ENCODE measurements at places on chromosomes 13 and 19.

GRCh38 chr19:30319411-30319810 lies 52.8 kb upstream of the ZNF536 start:
- DNase-seq = no peak

DNA sequence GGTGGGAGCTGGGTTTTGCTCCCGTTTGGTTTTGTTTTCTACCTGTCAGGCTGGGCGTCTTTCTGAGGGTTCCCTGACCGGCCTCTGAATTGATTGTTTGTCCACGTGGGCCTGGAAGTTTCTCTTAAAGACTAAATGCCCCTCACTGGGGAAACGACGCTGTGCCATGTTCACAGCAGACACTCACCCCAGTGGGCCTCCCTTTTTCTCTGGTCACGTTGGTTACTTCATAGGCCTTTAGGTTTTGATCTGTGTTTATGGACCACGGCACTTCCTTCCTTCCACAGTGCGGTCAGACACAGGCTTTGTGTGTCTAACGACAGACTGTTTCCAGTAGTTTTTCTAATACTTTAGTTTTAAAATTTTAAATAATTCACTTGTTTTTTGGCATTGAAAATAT lies 20.1 kb upstream of the NDUFS7 start:
- peak; percentile 29 for DNase-seq

GRCh38 chr13:112669881-112670499 lies 19.8 kb upstream of the ATP11A start:
- no peak for DNase-seq

DNA sequence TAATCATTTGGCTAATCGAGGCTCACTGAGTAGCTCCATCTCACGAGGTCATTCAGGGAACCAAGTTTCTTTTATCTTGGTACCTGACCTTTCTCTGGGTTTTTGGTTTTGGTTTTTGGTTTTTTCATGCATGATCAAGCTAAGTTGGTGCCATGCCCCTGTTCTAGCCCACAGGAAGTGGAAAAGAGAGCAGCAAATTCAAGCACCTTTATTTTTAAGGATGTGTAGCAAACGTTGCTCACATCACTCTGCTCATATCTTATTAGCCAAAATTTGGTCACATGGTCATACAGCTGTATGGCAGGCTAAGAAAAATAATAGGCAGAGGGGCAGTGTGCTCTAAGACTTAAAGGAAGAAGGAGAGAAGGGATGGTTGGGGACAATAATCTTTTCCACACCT lies 593.5 kb downstream of the DIAPH3 start:
- DNase-seq = no peak

GRCh38 chr13:27450921-27451471 lies 632 bp upstream of the MTIF3 start:
- peak; percentile 72 for DNase-seq

- DNase-seq = no peak
Observed at GRCh38 chr19:44893332-44894051, 2.4 kb downstream of the TOMM40 start.

GRCh38 chr19:10699650-10700335 lies 1.4 kb upstream of the QTRT1 start:
- peak; percentile 71 for DNase-seq

DNA sequence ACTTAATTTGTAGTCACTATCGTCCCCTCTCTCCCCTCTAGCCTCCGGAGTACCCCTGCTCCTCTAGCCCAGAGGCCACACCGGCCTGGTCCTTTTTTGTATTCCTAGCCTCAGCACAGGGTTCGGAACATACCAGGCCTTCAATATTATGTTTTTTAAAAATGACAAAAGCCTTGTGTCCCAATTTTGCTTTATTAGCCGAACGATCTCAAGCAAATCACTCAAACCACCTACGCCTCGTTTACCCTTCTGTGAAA lies 463 bp upstream of the POMP start:
- no peak for DNase-seq

DNA sequence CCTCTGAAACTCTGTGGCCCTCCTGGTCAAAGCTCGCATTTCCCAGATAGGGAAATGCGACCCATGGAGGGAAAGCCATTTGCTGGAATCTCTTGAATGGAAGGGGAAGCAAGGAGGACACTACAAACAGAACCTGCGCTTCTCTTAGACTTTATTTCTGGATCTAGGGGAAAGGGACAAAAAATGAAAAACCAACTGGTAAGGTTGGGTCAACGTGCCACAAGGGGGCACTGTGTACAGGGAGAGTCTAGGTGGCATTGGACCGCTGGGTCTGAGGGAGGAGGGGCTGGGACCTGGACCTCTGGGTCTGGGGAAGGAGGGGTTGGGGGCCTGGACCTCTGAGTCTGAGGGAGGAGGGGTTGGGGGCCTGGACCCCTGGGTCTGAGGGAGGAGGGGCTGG lies 5.0 kb downstream of the KLK4 start:
- peak; percentile 37 for DNase-seq

DNA sequence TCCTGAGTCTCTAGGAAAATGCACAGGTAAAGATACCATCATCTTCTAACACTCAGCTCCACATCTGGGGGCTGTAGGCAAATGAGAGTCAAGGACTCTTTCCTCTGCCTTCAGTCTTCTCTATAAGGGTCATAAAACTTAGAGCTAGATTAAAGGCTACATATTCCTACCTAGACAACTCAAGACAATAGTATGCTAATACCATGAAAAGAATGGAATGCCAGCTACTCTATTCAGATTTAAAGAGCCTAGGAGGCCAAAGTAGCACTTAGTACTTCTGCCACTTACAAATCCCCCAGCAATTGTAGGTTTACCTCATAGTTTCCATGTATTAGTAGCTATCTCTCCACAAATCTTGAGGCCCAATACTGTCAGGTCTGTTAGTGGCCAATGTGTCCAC lies 453.0 kb downstream of the SLITRK5 start:
- DNase-seq = no peak

DNA sequence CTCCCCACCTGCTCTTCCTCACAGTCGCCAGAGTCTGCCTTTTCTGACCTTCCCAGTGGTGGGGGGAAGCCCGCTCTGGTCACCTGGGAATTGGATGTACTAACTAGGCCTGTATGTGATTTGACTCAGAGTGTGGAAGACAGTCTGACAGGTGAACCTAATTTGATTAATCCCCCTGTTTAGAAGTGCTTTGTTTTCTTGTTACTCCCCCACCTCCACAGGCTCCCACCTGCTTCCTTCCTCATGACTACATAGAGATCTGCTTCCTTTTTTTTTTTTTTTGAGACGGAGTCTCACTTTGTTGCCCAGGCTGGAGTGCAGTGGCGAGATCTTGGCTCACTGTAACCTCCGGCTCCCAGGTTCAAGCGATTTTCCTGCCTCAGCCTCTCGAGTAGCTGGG lies 44.0 kb downstream of the COG3 start:
- DNase-seq = no peak

- DNase-seq = no peak
Observed at GRCh38 chr13:110334256-110334655, 27.2 kb downstream of the COL4A2 start.

GRCh38 chr13:41520016-41520659 lies 62.8 kb downstream of the RGCC start:
- peak; percentile 89 for DNase-seq

DNA sequence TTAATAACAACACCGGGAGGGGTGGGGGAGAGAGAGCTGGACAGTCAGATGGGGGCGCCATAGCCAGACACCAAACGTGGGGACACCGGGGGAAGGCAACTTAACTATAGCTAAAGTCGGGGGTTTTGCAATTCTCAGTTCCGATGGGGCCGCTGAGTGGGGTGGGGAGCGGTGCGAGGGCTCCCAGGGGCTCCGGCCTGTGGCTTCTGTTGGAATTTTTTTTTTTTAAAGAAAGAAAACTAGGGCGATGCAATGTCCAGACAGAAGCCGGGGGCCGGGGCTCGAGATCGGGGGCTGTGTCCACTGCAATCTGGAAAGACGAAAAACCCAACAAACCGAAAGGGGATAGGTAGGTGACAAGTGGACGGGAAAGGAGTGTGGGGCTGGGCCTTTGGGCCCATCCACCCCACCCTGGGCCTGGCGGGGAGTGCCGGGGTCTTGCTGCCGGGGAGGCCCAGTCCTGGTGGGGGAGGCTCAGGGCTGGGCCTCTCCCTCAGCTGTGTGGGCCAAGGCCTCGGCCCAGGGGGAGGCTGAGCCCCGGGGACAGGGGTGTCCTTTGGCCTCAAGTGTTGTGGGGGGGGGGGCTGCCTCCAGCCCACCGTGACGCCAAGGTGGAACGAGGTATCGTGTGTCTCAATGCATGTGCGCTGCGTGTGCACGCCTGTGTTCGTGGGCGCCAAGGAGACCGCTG lies 17.3 kb downstream of the PRKCSH start:
- DNase-seq = no peak

GRCh38 chr13:113122550-113123225 lies at the start of gene F10:
F10 (plus strand) TSS chr13:113122799; CDS start chr13:113122856, 57 bp downstream.
- DNase-seq = no peak

- DNase-seq = no peak
Observed at GRCh38 chr13:72205773-72206172, 338.8 kb upstream of the DACH1 start.

DNA sequence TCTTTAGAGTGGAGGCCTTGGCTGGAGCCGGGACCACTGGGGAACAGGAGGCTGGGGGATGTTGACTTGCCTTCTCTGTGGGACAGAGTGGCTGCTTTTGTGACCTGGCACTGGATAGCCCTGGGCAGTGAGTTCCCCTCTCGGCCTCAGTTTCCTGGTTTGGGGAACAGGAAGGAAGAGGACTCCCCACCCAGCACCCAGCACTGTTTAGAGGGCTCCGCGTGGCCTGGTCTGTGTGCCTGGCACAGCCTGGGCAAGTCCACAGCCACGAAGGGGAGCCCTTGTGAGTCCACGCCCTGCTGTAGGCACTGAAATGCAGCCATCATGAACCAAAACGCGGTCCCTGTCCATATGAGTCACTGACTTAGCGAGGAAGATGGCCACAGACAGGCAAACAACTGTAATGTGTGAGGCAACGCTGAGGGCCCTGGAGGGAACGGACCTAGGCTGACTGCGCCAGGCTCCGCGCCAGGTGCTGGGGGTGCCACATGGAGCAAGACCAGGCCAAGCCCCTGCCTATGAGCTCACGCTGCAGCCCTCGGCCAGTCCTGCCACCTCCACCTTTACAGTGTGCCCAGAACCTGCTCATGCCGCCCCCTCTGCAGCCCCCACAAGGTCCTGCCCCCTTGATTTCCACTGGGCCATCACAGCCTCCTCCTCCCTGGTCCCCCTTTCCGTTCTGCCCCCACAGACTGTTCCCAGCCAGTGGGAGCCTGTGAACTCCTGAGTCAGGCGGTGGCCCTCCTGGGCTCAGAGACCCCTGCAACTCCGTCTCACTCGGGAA lies 35.5 kb downstream of the PAK4 start:
- no peak for DNase-seq

GRCh38 chr13:43077906-43078305 lies 54.5 kb downstream of the DNAJC15 start:
- no peak for DNase-seq

Measured in inflammatory macrophage treated with lipopolysaccharide for 4 hours (primary cell).